Osteoblast (primary cell): ENCODE measurements at places on chromosomes 5 and 9.

GRCh38 chr9:113851873-113852272 is 24.2 kb upstream of the ZNF618 start:
- peak; percentile 70 for DNase-seq

GRCh38 chr9:131942146-131942720 is 137.4 kb downstream of the MED27 start:
- DNase-seq = no peak

DNA sequence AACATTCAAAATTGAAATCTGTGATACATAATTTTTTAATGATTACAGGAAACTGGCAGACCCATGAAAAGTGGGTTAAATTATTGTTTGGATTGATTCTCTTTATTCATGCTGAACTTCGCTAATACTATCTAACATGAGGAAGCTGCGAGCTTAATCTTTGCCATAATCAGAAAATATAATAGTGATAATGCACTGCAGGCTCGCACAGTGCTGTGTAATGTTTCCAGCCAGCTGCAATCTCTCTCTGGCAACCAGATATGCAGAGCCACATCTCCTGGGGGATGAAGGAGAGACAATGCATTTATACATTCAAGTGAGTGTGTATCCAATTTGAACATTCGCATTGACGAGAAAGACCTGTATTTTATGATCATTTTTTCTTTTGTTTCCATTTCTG is 669.7 kb upstream of the RGMB start:
- DNase-seq = no peak

GRCh38 chr9:128349772-128350171 is 9.4 kb downstream of the SLC27A4 start:
- DNase-seq = peak; percentile 36

DNA sequence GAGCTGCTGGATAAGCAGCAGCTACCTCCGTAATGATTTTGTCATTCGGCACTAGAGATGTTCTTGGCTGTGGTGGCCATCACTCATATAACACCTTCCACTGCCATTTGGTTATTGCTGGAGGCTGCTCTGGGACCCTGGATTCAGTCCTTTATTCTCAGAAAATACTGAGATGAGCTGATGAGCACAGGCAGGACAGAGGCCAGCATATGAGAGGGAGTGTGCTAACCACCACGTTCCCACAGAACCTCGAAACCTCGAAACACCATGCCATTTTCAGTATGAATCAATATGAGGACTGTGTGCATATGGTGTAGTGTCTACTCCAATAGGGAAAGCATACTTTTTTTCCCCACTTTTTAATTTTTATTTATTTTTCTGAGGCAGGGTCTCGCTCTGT is 56.6 kb downstream of the ADAM19 start:
- DNase-seq = no peak

GRCh38 chr9:134443174-134444037 is 117.2 kb downstream of the RXRA start:
- DNase-seq = peak; percentile 99

DNA sequence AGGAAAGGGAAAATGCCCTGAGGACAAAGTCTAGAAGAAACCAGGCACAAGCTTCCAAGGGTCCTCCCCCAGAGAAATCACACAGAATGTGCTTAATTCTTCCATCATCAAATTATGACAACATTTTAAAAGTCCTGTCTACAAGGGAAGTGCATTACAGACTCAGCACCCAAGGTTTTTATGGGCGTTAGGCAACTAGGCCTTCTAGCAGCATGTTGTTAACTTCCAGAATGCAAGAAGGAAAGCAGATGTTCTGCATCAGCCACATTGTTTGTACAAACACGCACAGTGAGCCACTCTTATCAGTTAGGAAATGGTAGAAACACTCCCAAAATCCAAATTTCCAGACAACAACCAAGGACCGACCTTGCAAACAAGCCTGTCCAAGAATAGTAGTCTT is 26.5 kb downstream of the SMC5 start:
- DNase-seq = no peak

- no peak for DNase-seq
These were observed 142.9 kb upstream of the GRIA1 start for GRCh38 chr5:153347611-153348010.

GRCh38 chr9:101582553-101582952 is 12.2 kb downstream of the PPP3R2 start:
- DNase-seq = peak; percentile 81

DNA sequence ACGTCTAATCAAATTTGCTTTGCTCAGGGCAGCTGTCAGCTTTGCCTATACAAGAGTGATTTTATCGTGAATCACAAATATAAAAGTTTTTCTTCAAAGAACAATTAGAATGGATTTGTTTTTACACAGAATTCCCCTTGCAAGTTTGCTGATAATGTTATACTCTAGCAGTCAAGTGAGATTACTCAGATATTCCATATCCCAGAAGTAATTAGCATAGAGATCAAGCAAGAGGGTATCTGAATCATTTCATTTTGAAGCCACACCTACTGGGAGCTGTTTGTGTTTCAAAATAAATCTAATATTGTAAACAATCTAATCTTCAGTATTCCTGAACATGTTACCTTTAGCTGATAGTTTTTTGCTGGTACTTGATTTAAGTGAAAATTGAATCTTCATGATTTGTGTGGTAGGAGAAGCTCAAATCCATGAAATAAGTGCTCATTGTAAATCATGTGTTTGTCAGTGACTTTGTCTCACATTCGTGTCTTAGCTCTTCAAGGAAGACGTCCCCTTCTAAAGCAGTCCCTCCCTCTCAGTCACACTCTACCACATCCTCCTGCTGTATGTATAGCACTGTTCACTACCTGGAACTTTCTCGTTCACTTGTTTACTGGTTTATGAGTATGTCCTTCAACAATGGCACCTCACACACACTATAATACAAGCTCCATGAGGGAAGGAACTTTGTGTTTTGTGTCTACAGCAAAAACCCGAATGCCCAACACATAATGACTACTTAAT is 3.3 kb upstream of the TTC39B start:
- no peak for DNase-seq

DNA sequence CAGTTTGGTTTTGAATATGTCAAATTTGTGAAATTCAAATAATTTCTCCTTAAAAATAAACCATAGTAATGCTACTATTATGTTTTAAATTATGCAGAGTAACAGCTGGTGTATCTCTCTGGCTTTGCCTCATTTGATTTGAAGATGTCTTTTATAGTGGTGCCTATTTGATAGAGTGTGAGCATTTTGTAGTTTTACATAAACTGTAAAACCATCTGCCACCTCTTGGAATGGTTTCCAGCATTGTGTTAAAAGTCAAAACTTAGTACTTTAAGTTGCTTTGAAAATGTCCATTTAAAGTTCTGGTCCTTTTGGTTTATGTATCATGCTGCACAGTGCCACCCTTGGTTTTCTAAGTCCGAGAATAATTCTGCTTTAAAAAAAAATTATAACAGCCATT is 15.6 kb downstream of the PRDM6 start:
- DNase-seq = no peak

DNA sequence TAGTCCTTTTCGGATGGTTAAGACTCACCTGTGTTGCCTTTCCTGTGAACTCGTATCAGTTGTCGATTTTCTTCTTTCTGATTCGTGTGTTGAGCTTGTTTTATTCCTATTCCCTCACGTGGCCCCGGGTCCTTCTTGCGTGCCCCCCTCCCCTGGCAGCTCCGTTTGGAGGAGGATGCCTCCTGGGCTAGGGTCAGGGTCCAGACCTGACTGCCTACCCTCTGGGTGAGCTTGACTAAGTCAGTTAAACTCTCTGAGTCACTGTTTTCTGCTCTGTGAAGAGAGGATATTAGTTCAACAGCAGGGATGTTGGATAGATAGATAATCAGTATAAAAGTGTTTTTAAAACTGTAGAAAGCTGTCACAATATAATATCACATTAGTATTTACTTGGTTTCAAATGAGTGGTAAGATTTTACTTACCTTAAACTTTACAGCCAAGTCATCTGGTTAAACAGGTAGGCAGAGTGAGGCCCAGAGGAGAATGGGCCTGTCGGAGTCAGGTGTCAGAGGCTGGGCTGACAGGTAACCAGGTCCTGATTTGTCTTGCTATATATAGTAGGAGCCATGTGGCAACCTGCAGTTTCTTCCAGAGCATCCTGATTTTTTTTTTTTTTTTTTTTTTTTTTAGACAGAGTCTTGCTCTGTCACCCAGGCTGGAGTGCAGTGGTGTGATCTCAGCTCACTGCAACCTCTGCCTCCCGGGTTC is 24.2 kb downstream of the PPARGC1B start:
- DNase-seq = peak; percentile 59

- peak; percentile 98 for DNase-seq
These were observed at the start of gene ANXA6 for GRCh38 chr5:151157426-151158286. Gene ANXA6, minus strand, starts transcription at chr5:151157779. Its CDS starts 9,878 bp downstream, at chr5:151147901.

DNA sequence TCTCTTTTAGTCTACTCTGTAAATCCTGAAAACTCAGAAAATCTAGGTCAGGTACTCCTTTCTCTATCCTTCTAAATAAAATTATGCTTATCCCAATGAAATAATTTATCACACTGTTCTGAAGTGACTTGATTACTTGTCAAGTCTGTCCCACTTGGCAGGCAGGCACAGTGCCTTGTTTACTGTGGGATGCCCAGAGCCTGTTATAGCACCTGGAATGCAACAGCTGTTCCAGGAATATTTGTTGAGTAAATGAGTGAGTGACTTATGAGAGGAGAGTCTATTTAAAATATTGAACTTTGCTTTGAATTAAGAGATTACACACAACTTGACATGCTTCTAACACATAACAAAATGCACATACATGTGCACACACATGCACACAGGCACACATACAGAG is 130.0 kb downstream of the MPDZ start:
- no peak for DNase-seq

- no peak for DNase-seq
These were observed 208.6 kb downstream of the FBN2 start for GRCh38 chr5:128329386-128329939.

GRCh38 chr5:100690036-100690560 is 154.9 kb downstream of the FAM174A start:
- peak; percentile 81 for DNase-seq

DNA sequence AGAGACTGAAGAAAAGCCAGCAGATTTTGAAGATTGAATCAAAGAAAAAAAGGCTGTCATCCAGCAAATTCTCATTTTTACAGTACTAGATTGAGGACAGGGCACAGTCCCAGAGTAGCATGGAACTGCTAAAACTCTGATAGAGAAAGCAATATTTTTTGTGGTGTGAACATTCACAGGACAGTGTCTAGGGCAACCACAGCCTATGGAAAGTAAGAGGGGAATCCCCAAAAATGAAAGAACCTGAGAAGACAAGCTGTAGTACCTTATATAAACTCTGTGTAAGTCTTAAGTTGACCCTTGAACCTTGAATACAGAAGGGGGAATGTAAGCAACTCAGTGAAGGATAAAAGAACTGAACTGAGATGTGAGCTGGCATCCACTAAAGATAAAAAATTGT is 540.3 kb downstream of the HINT1 start:
- DNase-seq = no peak

GRCh38 chr9:122389195-122389594 is 18.4 kb downstream of the PTGS1 start:
- no peak for DNase-seq

GRCh38 chr9:37419204-37419603 is 3.3 kb upstream of the GRHPR start:
- DNase-seq = no peak

GRCh38 chr9:82923092-82923911 is 139.6 kb downstream of the RASEF start:
- DNase-seq = no peak

- DNase-seq = no peak
These were observed 68.2 kb upstream of the TAF1L start for GRCh38 chr9:32703635-32704034.

- DNase-seq = peak; percentile 69
These were observed 48.7 kb downstream of the PCSK1 start for GRCh38 chr5:96384353-96384752.

GRCh38 chr5:121688781-121689180 is 162.9 kb upstream of the FTMT start:
- no peak for DNase-seq

GRCh38 chr9:117718085-117718484 is 13.9 kb downstream of the TLR4 start:
- no peak for DNase-seq

DNA sequence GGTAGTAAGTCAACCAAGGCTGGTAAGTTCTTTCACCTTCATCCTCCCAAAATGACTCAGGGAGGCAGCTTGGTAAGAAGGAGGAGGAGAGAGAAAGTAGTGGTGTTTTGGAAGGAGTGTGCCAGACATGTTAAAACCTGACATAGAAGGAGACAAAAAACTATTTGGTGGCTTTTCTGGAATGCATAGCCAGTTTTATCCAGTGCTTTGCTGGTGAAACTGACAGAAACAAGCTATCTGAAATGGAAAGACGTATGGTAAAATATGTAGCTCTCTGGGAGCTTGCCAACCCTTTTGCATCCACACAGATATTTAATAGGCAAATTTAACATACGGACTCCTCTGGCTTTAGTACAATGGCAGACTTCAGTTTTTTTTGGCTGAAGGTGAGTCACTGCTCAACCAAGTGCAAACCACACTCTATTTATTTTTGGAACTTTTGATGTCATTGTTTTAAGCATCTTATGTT is 45.4 kb downstream of the RAB14 start:
- peak; percentile 49 for DNase-seq

DNA sequence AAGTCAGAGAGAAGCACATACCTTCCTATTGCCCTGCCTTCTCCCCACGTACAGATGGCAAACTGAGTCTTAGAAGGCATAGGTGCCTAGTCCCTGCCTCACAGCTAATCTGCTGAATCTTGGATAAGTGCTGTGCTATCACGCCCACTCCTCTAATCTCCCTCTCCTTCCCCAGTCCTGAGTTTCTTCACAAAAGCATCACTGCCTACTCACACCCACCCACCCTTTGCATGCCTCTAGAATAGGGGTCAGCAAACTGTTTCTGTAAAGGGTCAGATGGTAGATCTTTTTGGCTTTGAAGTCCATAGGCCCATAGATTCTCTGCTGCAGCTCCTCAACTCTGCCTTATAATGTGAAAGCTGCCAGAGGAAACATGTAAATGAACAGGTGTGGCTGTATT is 23.2 kb upstream of the JADE2 start:
- DNase-seq = no peak

DNA sequence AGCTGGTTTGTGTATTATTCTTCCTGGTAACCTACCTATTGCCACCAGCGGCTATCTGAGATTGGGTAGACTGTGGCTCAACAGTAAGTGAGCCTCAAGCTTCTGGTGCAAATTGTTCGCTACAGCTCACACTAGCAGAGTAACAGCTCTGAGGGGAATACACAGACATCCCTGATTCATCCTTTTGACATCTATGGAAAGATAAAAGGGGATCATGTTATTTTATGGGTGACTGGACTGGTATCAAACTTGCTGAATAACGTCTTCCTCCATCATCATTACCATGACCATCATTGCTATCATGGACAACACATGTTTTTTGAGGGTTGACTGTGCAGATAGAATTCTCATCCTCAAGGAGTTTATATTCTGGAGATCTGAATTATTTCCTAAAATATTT is 129.6 kb downstream of the PIK3R1 start:
- no peak for DNase-seq
